ENCODE measurements at places on chromosomes 4 and X.
A peak's percentile ranks its signal among the peaks of the same experiment; 100 is the strongest.

DNA sequence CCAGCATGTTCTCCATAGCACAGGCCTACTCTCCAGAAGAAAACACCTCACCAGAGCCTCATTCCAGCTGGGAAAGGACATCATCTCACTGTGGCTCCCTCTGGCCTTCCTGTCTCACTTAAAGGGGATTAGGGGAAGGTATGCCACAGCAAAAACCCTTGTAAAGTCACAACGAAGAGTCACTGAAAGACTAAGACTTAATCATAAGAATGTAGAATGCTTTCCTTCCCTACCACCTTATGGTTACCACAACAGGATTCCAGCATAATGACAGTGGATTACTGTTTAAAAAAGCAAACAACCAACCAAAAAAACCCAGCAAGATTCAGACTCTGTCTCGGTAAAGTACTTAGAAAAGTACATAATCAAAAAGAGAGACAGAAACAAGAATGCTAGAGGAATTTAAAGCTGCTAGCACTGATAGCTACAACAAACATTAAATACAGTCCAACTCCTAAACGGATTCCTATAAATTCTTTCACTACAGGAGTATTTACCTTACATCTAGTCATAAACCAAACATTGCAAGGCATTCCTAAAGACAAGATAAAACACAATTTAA is 75.1 kb downstream of the BANK1 start:
- DNase-seq, result no peak

GRCh38 chr4:123597586-123597985 is 201.0 kb downstream of the SPRY1 start:
- no peak for DNase-seq

GRCh38 chr4:57080781-57081650 is 29.2 kb downstream of the IGFBP7 start:
- DNase-seq, result peak; percentile 73

- no peak for DNase-seq
Observed at GRCh38 chr4:154973244-154974035, 192.4 kb downstream of the RBM46 start.

GRCh38 chr4:76990288-76991080 is 40.9 kb downstream of the SEPTIN11 start:
- DNase-seq, result no peak

- no peak for DNase-seq
Observed at GRCh38 chr4:111136438-111136837, 513.6 kb upstream of the PITX2 start.
